Progenitor cell of endocrine pancreas (in vitro differentiated cells): ENCODE measurements at places on chromosomes 5 and 9. TPM values are rescaled to one million over a fixed set of nuclear protein-coding genes. Genes with fewer than 3 reads are reported as not detected.

The PRR7 gene
- 11.7 and 13.1 TPM in 2 replicates for total RNA-seq

The BAAT gene
- total RNA-seq: 0.36 TPM in 1 of 2 replicates, not detected in the other

The PCDHA2 gene
- total RNA-seq: 5.6 and 5.9 TPM in 2 replicates

The SAXO1 gene
- 0.22 TPM in 1 of 2 replicates, not detected in the other for total RNA-seq

The ZBTB43 gene
- total RNA-seq: 16.9 and 21.8 TPM in 2 replicates

The APBA1 gene
- total RNA-seq: 1.8 and 1.9 TPM in 2 replicates

The FOXD4L4 gene
- 0.16 and 0.19 TPM in 2 replicates for total RNA-seq

DNA sequence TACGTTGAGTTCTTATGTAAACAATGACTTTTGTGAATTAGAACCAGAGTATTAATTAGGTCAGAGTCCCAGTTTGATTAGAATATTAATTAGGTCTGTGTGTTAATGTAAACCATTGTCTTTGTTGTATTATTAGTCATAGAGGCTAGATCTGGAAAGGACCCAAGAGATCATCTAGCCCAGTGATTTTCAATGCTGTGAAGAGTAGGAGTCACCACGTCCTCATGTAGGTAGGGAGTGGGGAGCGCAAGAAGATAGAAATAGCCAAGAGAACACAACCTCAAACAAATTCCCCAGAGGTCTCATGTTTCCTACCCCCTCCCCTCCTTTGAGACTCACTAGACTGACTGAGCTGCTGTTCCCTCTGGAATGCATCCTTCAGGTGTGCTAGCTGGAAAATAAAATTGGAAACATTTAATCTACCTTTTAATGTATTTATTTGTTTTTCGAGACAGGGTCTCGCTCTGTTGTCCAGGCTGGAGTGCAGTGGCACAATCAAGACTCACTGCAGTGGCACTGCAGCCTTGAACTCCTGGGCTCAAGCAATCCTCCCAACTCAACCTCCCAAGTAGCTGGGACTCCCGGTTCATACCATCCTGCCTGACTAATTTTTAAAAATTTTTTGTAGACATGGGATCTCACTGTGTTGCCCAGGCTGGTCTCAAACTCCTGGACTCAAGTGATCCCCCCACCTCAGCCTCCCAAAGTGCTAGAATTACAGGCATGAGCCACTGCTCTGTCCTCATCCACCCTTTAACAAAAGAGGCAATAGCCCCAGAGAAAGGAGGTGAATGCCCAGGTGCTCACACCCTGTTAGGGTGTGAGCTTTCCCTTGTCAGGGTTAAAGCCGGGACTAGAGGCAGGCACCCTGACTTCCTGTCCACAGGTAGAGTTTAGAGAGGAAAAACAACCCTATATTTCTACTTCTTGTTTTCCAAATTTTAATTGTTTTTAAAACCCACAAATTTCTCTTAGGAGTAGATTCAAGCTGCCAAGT lies 92.9 kb downstream of the INIP start:
- H3K36me3 ChIP-seq: peaks cover 5% of the 10 kb centered on the region
- no peak for DNase-seq
- no peak overlapping the region for H3K4me3 ChIP-seq
- no peaks in the 10 kb centered on the region for H3K27me3 ChIP-seq
- peak overlapping the region; percentile 41 for H3K27ac ChIP-seq

DNA sequence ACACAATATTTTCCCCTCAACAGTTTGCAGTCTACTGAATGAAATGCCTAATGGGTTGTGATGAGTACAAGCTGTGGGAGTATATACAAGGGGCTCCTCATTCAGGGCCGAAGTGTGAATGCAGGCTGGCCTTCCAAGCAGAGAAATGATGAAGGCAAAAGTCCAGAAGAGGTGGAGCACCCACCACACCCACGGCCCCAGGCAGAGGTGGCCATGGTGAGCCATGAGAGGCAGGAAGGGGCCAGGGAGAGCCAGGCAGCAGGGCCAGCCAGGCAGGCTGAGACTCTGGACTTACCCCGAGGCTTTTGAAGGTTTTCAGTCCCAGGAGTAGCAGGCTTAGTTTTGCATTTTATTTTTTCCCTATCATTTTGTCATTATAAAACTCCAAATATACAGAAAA lies 218.1 kb downstream of the AUH start:
- H3K36me3 ChIP-seq: no peaks in the 10 kb centered on the region
- H3K27ac ChIP-seq: no peak overlapping the region
- H3K27me3 ChIP-seq: no peaks in the 10 kb centered on the region
- no peak for DNase-seq

- H3K4me1 ChIP-seq: no peaks in the 10 kb centered on the region
- H3K4me3 ChIP-seq: no peak overlapping the region
- no peak for DNase-seq
- peaks cover 6% of the 10 kb centered on the region for H3K27me3 ChIP-seq
- no peaks in the 10 kb centered on the region for H3K36me3 ChIP-seq
- H3K27ac ChIP-seq: no peak overlapping the region
Measured at GRCh38 chr9:89835666-89836065, 230.9 kb downstream of the GADD45G start.

GRCh38 chr5:81779125-81779915 lies 28.4 kb upstream of the SSBP2 start:
- H3K27me3 ChIP-seq: no peaks in the 10 kb centered on the region
- H3K4me3 ChIP-seq: no peak overlapping the region
- H3K4me1 ChIP-seq: peaks cover 3% of the 10 kb centered on the region
- no peak overlapping the region for H3K27ac ChIP-seq

DNA sequence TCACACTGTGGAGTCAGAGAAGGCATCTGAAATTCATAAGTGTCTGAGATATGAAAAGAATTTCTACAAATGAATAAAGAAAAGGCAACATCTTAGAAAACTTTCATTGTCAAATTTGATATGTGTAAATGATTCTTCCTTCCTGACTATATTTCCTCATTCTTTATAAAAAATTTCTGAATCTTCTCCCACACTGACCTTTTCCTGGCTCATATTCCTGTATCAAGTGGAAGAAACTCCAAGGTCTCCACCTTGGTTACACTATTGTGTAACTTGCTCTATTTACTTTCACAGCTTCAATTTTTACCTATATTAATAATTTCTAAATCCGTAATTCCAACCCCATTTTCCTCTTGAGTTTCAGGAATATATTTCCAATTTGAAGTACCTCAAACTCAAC lies 93.5 kb upstream of the FBXL7 start:
- H3K4me3 ChIP-seq: no peak overlapping the region
- no peak for DNase-seq
- no peaks in the 10 kb centered on the region for H3K36me3 ChIP-seq
- H3K4me1 ChIP-seq: no peaks in the 10 kb centered on the region
- H3K27ac ChIP-seq: no peak overlapping the region
- no peaks in the 10 kb centered on the region for H3K27me3 ChIP-seq

DNA sequence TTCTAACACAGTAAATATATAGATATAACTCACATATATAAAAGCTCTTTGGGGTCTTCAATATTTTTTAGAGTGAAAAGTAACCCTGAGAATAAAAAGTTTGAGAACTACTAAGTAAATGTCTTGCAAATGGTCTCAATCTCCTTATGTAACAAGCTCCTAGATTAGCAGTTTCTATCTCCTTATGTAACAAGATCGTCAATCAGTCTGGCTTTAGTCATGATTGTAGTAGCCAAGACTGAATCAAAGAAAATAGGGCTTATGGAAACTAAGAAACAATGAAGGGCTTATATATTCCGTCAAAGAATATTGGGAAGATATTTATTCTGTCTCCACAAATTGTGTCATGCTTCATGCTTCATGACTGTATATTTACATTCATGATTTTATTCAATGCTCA lies 22.4 kb upstream of the FREM1 start:
- H3K27ac ChIP-seq: no peak overlapping the region
- no peak overlapping the region for H3K4me3 ChIP-seq
- no peaks in the 10 kb centered on the region for H3K36me3 ChIP-seq
- H3K27me3 ChIP-seq: no peaks in the 10 kb centered on the region
- no peak for DNase-seq
- H3K4me1 ChIP-seq: no peaks in the 10 kb centered on the region

GRCh38 chr5:34040472-34040871 lies 2.5 kb downstream of the C1QTNF3 start:
- H3K36me3 ChIP-seq: peaks cover 8% of the 10 kb centered on the region
- DNase-seq: no peak
- no peak overlapping the region for H3K4me3 ChIP-seq
- H3K27ac ChIP-seq: no peak overlapping the region
- H3K4me1 ChIP-seq: peaks cover under 1% of the 10 kb centered on the region
- H3K27me3 ChIP-seq: no peaks in the 10 kb centered on the region

DNA sequence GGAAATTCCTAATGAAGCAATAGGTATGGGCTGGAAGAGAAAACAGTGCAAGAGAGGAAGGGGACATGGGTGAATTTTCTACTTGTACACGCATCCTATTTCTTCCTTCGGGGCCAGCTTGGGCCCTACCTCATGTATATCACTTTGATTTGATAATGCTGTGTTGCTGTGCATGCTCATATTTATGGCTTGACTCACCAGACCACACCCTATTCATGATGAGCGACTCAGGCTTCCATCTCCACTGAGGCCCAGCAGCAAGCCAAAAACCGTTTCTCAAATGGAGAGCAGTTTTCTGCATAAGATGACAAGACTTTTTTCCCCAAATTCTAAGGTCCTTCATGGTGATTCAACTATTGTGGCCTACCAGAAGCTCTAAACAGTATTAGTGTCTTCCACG lies 2039.1 kb upstream of the CDH9 start:
- no peaks in the 10 kb centered on the region for H3K4me1 ChIP-seq
- no peak overlapping the region for H3K4me3 ChIP-seq
- no peaks in the 10 kb centered on the region for H3K36me3 ChIP-seq
- no peaks in the 10 kb centered on the region for H3K27me3 ChIP-seq

DNA sequence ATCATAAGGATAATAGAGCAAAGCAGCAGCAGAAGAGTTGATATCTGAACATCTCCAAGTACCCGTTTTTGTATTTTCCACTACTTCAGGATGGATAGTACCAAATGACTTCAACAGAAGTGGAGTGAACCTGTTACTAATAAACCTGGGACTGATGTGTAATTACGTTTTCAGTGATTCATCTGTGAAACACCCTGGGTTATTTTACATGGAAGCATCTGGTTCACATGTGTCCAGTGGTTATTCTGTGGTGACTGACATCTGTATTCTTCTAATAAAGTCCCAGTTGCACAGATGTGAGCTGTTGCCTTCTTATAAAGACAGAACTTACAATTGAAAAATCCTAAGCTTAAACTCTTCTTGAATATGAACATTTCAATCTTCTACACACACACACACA lies 139.7 kb upstream of the VCAN start:
- no peak for DNase-seq
- H3K4me3 ChIP-seq: no peak overlapping the region
- peaks cover 7% of the 10 kb centered on the region for H3K4me1 ChIP-seq
- no peaks in the 10 kb centered on the region for H3K27me3 ChIP-seq
- no peaks in the 10 kb centered on the region for H3K36me3 ChIP-seq

GRCh38 chr9:133489253-133490190 lies 10.6 kb upstream of the SLC2A6 start:
- H3K27me3 ChIP-seq: peaks cover 6% of the 10 kb centered on the region
- H3K36me3 ChIP-seq: no peaks in the 10 kb centered on the region
- no peaks in the 10 kb centered on the region for H3K4me1 ChIP-seq
- no peak for DNase-seq
- H3K4me3 ChIP-seq: no peak overlapping the region
- no peak overlapping the region for H3K27ac ChIP-seq

- peak overlapping the region; percentile 88 for H3K4me3 ChIP-seq
Measured at GRCh38 chr9:100427366-100428263, 672 bp downstream of the MSANTD3 start.

GRCh38 chr9:127980060-127980705 lies 606 bp downstream of the EEIG1 start:
- no peaks in the 10 kb centered on the region for H3K27me3 ChIP-seq
- peaks cover 44% of the 10 kb centered on the region for H3K4me1 ChIP-seq
- peak overlapping the region; percentile 96 for H3K27ac ChIP-seq
- H3K36me3 ChIP-seq: no peaks in the 10 kb centered on the region
- peak overlapping the region; percentile 93 for H3K4me3 ChIP-seq
- DNase-seq: peak; percentile 41

DNA sequence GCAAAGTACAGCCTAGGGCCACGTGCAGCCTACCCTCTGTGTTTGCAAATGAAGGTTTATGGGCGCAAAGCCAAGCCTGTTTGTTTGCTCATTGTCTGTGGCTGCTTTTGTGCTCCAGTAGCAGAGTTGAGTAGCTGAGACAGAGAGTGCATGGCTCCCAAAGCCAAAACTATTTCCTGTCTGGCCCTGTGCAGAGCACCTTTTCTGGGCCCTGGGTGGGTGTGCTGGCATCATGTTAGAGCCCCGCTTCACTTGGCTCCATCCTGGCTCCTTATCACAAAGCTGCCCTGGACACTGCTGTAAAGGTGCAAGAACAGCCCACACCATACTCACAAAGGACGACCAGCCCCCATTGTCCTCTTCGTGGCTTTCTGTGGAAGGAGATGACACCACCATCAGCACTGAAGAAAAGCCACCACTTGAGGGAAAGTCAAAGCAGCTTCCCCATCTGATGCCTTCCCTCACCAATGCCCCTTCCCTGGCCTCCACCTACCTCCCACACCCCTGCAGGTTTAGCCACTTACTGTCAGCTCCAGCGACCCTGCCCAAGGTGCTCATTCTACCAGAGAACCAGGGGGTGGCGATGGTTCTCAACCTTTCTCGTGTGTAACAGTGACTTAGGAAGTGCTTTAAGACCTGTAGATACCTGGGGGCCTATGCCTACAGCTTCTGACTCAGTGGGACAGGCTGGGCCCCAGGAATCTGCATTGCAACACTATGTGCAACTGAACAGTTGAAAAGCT lies 23.4 kb downstream of the LCP2 start:
- no peak overlapping the region for H3K4me3 ChIP-seq
- no peaks in the 10 kb centered on the region for H3K36me3 ChIP-seq
- DNase-seq: no peak

DNA sequence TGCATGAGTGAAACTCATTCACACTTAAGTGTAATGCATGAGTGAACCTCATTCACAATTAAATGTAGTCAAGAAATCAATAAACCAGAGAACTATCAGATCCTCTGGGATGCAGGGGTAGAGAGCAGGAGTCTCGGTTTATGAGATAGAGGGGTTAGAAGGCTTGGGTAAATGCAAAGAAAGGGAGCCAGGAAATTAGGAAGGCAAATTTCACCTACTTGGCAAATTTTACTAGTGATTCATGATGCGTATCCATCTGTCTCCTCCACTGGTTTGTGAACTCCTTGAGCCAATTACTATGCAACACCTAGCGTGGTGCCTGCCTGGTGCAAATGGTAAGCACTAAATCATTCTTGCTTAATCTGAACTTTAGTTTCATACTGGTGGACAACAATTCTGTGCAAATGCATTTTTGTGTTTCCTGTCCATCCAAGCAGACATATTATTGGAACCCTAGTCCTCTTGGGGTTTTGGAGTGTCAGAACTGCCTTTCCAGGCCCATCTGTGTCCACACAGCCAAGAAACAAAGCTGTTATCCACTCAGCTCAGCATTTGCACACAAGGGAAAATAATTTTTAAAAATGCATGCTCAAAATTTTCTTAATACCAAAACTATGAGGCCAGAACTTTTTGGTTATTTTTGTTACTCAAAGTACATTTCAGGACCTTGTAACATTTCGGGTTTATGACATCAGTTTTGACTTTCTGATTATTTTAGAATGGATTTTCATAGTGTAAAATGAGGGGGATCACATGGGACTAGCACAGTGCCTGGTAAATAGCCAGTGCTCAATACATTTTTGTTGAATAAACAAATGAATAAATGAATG lies 5.2 kb downstream of the HAPLN1 start:
- peaks cover 14% of the 10 kb centered on the region for H3K27me3 ChIP-seq
- H3K36me3 ChIP-seq: no peaks in the 10 kb centered on the region
